ENCODE measurements at places on chromosomes 4 and X.

GRCh38 chrX:66489339-66489738 lies 149.5 kb downstream of the EDA2R start:
- DNase-seq = no peak

DNA sequence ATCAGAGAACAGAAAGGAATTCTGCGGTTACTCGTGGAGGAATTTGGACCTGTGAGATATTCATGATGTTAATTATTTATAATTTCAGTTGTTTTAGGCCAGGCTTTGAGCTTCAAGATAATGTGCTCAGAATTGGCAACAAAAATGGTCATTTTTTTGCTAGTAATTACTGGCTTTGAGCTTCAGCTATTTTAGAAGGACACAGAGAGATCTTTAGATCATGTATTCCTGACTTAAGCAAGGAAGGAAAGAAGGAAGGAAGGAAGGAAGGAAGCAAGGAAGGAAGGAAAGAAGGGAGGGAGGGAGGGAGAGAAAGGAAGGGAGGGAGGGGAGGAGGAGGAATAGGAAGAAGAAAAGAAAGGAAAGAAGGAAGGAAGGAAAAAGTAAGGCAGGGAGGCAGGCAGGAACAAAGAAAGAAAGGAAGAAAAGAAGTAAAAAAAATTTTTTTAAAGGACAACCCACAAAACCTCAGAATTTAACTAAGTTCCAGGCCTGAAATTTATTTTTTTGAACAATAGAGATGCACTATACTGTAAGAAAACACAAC lies 277.9 kb upstream of the KLF3 start:
- no peak for DNase-seq

GRCh38 chr4:78651250-78651860 lies 99.8 kb downstream of the ANXA3 start:
- DNase-seq = no peak

DNA sequence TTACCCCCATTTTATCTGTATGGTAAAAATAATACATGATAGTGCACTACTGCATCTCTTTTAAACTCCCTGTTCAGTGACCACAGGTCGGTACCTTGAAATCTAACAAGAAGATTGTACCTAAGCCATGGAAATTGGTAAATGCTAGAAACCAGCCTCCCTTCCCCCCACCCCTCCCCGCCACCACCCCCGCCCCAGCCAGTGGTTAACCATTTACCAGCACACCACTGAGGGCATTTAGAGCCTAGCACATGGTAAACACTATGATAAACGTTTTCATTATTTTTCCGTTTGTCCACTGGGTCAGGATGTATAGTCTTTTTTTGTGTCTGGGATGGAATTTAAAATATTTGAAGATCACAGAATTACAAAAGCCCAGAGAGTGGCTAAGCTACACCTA lies 703 bp upstream of the FTSJ1 start:
- DNase-seq = no peak

GRCh38 chr4:2837110-2837903 lies 6.3 kb upstream of the ADD1 start:
- DNase-seq = no peak

- no peak for DNase-seq
Observed at GRCh38 chr4:144910723-144911122, 187.3 kb downstream of the ANAPC10 start.

DNA sequence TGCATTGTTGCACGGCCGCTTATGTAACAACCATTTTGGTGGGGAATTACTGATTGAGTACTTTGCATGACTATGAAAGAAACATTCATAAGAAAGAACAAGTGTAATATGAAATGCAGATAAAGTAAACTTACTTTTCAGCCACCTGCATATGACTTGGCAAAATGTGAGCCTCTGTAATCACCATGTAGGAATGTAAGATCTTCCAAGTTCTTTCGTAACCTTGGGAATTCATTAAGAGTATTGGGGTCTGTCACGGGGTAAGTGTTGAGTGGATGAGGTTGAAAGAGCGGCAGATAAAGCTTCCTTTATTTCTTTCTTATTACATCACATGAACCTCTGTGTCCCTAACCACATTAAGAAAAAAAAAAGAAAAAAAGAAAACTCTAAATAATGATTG lies 348.5 kb upstream of the NR3C2 start:
- DNase-seq = no peak

DNA sequence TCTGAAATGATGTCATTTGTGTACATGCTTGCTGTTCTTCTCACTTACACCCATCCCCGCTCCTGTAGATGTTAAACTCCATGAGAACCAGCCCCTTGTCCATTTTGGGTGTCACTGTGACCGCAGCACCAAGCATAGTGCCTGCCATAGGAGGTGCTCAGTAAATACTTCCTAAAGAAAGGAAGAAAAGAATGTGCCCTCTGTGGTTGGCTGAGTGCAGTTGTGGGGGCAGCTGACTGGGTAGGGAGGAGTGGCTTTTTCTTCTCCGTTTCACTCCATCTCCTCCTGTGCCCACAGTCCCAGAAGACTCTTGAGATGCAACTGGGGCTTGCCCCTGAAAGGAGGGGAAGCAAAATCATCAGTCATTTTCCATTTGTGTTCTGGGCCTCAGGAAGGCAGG lies 25.5 kb downstream of the PHEX start:
- no peak for DNase-seq

- no peak for DNase-seq
Observed at GRCh38 chr4:123741906-123742305, 345.3 kb downstream of the SPRY1 start.

DNA sequence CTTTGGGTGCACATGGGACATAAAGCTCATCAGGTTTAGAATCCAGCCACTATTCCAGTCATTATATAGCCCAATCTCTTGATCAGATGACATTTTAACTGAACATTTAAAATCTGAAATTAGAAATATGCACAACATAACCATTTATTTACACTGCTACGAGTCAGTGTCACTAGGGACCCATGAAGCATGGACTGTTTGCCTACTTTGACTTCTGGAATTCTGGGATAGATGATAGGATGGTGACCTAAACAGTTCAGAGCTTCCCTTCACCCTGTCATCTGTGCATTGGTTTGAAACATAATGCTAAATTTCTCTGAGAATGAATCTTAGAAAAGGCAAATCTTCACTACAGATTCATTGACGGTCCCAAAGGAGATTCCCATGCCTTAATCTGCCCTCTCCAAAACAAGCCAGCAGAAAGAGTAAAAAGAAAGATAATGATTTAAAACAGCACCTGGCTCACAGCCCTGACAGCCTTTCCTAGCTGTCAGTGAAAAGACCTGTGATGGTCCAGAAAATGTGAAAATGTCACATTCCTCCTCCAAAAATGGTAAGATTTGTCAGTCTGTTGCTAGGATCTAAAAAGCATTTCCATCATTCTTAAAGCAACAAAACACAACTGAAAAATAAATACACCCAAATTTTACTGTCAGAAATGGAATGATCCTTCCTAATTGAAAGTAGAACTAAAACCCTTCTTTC lies 18.9 kb upstream of the HERC3 start:
- DNase-seq = no peak

GRCh38 chrX:84322083-84322827 lies 134.3 kb upstream of the RPS6KA6 start:
- DNase-seq = no peak

- DNase-seq = no peak
Observed at GRCh38 chr4:85790582-85790981, 315.6 kb downstream of the ARHGAP24 start.

GRCh38 chr4:10673817-10674369 lies 10.7 kb downstream of the CLNK start:
- no peak for DNase-seq

DNA sequence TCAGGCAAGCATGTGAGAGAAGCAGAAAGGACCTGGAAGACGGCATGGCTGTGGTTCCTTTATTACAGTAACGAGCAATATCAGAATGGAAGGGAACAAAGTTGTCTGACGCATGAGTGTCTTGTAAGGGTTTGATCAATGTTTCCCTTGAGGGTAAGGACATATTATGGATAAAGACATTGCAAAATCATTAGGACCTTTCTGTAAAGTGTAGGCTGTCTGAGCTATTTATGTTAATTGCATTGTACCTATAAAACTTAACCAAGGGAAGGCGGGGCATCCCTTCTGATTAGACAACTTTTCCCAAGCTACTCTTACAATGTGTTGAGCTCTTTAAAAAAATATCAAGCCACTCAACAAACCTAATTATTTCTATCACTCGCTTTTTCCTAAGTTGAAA lies 112.2 kb upstream of the JADE1 start:
- no peak for DNase-seq

DNA sequence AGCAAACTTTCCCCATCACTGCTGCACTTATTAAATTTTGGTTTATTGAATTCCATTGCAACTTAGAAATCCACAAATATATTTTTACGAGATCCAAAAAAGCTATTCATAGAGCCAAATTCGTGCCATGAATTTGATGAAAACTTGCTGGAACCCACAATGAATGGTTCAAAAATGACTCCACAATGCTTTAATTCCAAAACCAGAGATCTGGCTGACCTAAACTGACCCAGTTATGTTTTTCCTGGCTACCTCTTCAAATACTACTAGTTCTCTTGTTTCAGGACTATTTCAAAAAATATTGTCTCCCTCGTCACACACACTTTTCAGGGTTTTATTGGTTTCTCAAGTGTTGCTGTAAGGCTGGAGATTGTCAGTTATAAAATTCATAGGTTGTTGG lies 474.8 kb downstream of the PDGFC start:
- DNase-seq = no peak

DNA sequence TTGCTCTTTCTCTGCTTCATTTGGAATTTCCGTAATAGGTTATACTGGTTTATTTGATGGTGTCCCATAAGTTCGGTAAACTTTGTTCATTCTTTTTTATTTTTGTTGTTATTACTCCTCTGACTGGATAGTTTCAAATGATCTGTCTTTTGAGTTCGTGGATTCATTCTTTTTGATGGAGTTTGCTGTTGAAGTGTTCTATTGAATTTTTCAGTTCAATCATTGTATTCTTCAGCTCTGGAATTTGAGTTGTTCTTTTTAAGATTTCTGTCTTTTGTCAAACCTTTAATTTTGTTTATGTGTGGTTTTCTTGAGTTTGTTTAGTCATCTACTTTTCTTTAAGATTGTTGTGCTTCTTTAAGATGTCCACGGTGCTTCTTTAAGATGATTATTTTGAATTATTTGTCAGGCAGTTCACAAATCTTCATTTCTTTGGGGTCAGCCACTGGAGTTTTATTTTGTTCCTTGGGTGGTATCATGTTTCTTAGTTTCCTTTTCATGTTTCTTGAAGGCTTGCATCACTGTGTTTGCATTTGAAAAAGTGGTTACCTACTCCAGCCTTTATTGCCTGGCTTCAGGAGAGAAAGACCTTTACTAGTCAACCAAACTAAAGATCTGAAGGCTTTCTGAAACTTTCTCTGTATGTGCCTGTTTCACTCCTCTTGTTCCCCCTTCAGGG lies 154.8 kb upstream of the ANXA3 start:
- DNase-seq = no peak

- no peak for DNase-seq
Observed at GRCh38 chr4:46385946-46386345, 4.0 kb downstream of the GABRA2 start.

- DNase-seq = no peak
Observed at GRCh38 chr4:39312816-39313215, 53.3 kb downstream of the RFC1 start.

- DNase-seq = peak; percentile 6
Observed at GRCh38 chr4:163166041-163166579, 580 bp downstream of the NAF1 start.

GRCh38 chr4:109708990-109709389 lies 5.7 kb upstream of the CASP6 start:
- DNase-seq = no peak

GRCh38 chrX:70013466-70014381 lies 36.0 kb downstream of the AWAT2 start:
- DNase-seq = no peak

DNA sequence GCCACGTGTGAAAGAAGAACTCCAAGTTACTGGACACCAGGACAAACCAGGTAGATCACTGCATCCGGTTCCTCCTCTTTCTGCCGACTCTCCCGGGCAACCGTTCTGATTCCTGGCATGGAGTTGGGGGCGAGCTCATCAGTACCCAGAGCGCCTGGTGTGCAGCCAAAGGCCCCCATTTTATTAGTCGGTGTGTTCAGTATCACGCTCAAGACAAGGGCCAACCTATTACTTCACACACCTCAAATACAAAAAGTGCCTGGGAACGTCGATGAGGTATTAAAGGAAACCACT lies 2.8 kb upstream of the CTBP1 start:
- no peak for DNase-seq

- no peak for DNase-seq
Observed at GRCh38 chrX:125505207-125505606, 185.5 kb downstream of the TEX13C start.

DNA sequence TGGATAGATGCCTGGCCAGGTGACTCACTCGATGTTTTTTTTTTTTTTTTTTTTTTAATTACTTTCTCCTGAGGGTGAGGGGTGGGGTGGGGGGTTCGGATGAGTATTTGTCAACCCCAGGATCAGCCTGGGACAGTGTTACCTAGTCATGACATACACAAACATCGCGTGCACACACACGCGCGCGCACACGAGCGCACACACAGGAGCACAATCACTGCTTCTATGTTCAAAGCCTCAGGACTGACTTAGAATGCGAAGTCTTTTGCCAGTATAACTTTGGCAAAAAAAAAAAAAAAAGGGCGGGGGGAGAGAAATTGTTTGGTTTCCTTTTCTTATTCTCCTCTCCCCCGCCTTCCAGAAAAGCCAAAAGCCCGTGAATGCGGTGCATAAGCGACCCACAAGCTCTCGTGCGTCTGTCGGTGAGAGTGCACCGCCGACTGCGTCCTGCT lies 115.0 kb upstream of the TEX13C start:
- DNase-seq = no peak

- no peak for DNase-seq
Observed at GRCh38 chrX:27445438-27445837, 17.7 kb downstream of the PPP4R3C start.

DNA sequence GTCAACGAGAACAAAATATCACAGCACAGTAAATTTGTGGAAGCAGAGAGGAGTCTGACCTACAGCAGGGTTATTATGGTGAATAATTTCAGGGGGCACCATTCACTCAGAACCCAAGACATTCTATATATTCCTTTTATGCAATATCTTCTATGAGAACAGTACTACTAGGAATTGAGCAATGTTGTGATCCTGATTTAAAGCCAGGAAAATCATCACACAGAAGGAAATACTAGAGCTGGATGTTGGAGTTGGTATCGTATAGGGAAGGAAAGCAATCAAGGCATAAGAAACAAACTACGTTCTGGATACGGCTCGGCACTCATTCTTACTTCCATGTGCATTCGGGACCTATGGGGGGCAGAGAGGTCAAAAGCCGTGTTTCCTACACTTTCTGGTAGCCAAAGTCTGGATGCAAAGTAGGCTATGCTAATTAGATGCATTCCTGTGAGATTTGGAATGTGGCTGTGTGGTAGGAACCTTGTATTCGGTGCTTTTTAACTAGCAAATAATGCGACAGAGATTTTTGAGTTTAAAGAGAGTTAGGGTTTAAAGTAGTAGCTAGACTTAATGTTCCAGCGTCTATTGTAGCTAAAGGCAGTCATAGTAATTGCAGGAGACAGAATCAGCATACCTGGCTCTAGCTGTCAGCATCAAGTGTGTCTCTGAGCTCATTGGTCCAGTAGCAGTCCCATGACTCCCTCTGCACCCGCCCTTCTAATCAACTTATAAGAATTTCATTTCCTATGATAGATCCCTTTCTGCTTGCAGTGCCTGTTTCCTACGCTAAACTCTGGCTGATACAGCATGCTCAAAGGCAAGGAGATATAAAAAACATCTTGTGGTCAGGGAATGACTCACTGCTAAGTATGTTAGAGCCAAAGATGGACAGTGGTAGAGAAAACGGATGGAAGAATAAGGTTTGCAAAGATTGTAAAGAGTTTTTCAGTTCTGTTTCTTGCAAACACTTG lies 43.3 kb upstream of the PDGFC start:
- no peak for DNase-seq
